ENCODE measurements at places on chromosomes 3 and 15.

- DNase-seq: no peak
Measured at GRCh38 chr15:33059184-33059583, 135.3 kb downstream of the FMN1 start.

DNA sequence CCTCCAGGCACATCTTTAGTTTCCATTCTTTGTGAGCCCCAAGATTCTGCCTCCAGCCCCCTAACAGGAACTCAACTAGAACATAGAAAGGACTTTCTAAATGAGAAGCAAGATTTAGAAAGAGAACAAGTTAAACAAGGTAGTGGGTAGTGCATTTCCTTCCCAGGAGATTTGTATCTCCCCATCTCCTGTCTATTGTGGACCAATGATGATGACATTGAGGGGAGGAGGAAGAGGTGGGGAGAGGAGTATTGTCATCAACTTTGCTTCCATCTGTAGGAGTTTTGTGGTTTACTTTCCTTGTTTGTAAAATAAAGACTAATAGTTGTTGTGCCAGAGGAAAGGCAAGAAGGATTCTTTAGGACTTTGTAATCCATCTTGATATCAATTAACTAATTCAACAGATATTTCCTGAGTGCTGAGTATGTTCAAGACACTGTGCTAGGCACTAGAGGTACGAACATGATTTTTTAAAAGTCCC, 235.3 kb upstream of the ROPN1 start:
- no peak for DNase-seq

GRCh38 chr15:30924353-30924752, 20.6 kb downstream of the FAN1 start:
- no peak for DNase-seq

- no peak for DNase-seq
Measured at GRCh38 chr3:158463556-158463955, 107.4 kb upstream of the MLF1 start.

Measured in stimulated activated naive CD4-positive, alpha-beta T cell treated with Interleukin-2 at 50 U/mL for 16 hours (primary cell).